Myometrial cell (primary cell): ENCODE measurements at places on chromosomes 5 and 9. TPM values are rescaled to one million over a fixed set of nuclear protein-coding genes. Genes with fewer than 3 reads are reported as not detected.

Gene SUSD3
- total RNA-seq: 55.5 and 74.4 TPM in 2 replicates

Gene ALDOB
- total RNA-seq: not detected in 2 replicates

Gene NR4A3
- not detected in 2 replicates for total RNA-seq

Gene TRIO
- total RNA-seq: 82.9 and 86.8 TPM in 2 replicates

Gene PAPPA
- total RNA-seq: 5.5 and 7.3 TPM in 2 replicates

Gene PTGES
- total RNA-seq: 4.4 and 4.9 TPM in 2 replicates

Gene PAEP
- total RNA-seq: not detected in 2 replicates

Gene F2RL1
- 23.6 and 28.8 TPM in 2 replicates for total RNA-seq

Gene LVRN
- 0.35 TPM in 1 of 2 replicates, not detected in the other for total RNA-seq

Gene RAPGEF1
- total RNA-seq: 14.9 and 21.6 TPM in 2 replicates

Gene PALM2AKAP2
- total RNA-seq: under 0.01 and 0.53 TPM in 2 replicates

Gene PLCXD3
- total RNA-seq: 5.7 and 6.1 TPM in 2 replicates

Gene KIF4B
- total RNA-seq: under 0.01 TPM in 1 of 2 replicates, not detected in the other

Gene PCDHGB6
- total RNA-seq: 0.29 and 0.89 TPM in 2 replicates

Gene MARCOL
- total RNA-seq: not detected in 2 replicates

Gene CCL21
- not detected in 2 replicates for total RNA-seq

Gene CCNI2
- not detected in 2 replicates for total RNA-seq

Gene C5orf46
- not detected in 2 replicates for total RNA-seq

Gene CSF1R
- 0.18 and 0.29 TPM in 2 replicates for total RNA-seq

Gene BASP1
- 116 and 138 TPM in 2 replicates for total RNA-seq

Gene ATG10
- total RNA-seq: 15.2 and 17.6 TPM in 2 replicates

Gene TAF11L10
- total RNA-seq: not detected in 2 replicates

Gene NSG2
- total RNA-seq: not detected in 2 replicates

Gene PRDM9
- not detected in 2 replicates for total RNA-seq

Gene SLC45A2
- not detected in 2 replicates for total RNA-seq

Gene SHISAL2B
- total RNA-seq: not detected in 2 replicates

Gene LIX1
- total RNA-seq: not detected in 2 replicates

Gene ANGPTL2
- total RNA-seq: 3.0 and 4.3 TPM in 2 replicates

Gene RLN1
- not detected in 2 replicates for total RNA-seq

Gene PCDHGA1
- 0.29 TPM in 1 of 2 replicates, not detected in the other for total RNA-seq

Gene RNF183
- not detected in 2 replicates for total RNA-seq

Gene FOXD4
- total RNA-seq: not detected in 2 replicates

Gene ADAMTSL2
- not detected in 2 replicates for total RNA-seq

Gene FYB1
- not detected in 2 replicates for total RNA-seq

Gene QRFP
- total RNA-seq: not detected in 2 replicates

Gene GARIN3
- total RNA-seq: not detected in 2 replicates

Gene THBS4
- total RNA-seq: 0.18 TPM in 1 of 2 replicates, not detected in the other

Gene SREK1
- total RNA-seq: 13.3 and 15.3 TPM in 2 replicates

Gene PCA3
- total RNA-seq: not detected in 2 replicates

Gene NUTM2F
- not detected in 2 replicates for total RNA-seq

Gene OR1Q1
- total RNA-seq: not detected in 2 replicates

Gene POU5F2
- under 0.01 TPM in 1 of 2 replicates, not detected in the other for total RNA-seq

Gene GZMA
- not detected in 2 replicates for total RNA-seq

Gene NSMF
- total RNA-seq: 39.5 and 45.0 TPM in 2 replicates

Gene PTPRD
- 1.9 and 3.5 TPM in 2 replicates for total RNA-seq

Gene LRRC70
- total RNA-seq: under 0.01 TPM in 1 of 2 replicates, not detected in the other

Gene BTNL8
- not detected in 2 replicates for total RNA-seq

Gene EPB41L4A
- total RNA-seq: under 0.01 TPM in 1 of 2 replicates, not detected in the other

Gene S1PR3
- total RNA-seq: 75.8 and 76.9 TPM in 2 replicates

Gene AQP3
- total RNA-seq: 1.2 and 2.3 TPM in 2 replicates

Gene OBP2B
- total RNA-seq: not detected in 2 replicates

Gene GPRIN1
- 4.3 and 5.3 TPM in 2 replicates for total RNA-seq

Gene PCDHGA9
- total RNA-seq: 0.86 and 1.9 TPM in 2 replicates

Gene SLIT3
- total RNA-seq: not detected in 2 replicates

Gene SPINK7
- total RNA-seq: not detected in 2 replicates

Gene IQGAP2
- 0.58 and 0.71 TPM in 2 replicates for total RNA-seq

Gene GCNT4
- total RNA-seq: 0.35 and 0.58 TPM in 2 replicates

Gene AGTPBP1
- total RNA-seq: 2.6 and 4.3 TPM in 2 replicates
